ENCODE measurements at places on chromosomes 12 and 14.

- no peak for DNase-seq
Measured at GRCh38 chr12:49979016-49979586, 6.4 kb downstream of the AQP6 start.

GRCh38 chr12:50788561-50788960 is 24.7 kb downstream of the ATF1 start:
- no peak for DNase-seq

- no peak for DNase-seq
Measured at GRCh38 chr12:121107681-121108080, 25.0 kb upstream of the P2RX7 start.

GRCh38 chr14:76672123-76672522 is 89.1 kb upstream of the VASH1 start:
- DNase-seq, result no peak

- DNase-seq, result peak; percentile 63
Measured at GRCh38 chr14:31229638-31230572, 22.3 kb upstream of the HECTD1 start.

GRCh38 chr12:110338754-110339153 is 57.7 kb downstream of the ATP2A2 start:
- DNase-seq, result peak; percentile 41

DNA sequence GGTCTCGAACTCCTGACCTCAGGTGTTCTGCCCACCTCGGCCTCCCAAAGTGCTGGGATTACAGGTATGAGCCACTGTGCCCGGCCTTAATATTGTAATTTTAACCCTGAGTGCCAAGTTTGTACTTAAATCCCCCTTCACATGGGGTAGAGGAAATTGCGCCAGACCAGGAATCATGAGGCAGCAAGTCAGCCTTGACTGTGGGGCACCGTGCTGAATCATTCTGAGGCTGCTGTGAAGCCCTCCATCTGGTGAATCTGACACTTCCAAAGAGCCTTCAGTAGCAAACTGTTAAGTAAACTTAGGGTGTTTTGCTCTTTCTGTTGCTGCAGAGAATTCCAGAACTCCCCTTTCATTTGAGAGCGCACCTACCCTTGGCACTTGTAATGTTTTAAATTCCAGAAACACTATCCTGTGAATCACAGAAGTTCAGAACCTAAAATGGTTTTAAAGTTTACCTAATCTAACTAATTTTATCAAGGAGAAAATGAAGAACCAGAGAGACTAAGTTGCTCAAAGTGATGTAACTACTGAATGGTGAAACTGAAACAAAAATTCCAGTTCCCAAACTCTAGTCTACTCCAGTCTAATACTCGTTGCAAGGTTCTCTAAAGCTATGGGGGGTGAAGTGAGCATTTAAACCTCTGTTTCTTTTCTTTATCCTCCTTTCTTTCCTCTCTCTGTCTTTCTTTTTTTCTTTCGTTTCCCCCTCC is 7.5 kb downstream of the HEBP1 start:
- DNase-seq, result no peak

GRCh38 chr12:118015944-118016343 is 559 bp upstream of the RFC5 start:
- no peak for DNase-seq

- no peak for DNase-seq
Measured at GRCh38 chr12:19964549-19964948, 403.8 kb upstream of the PDE3A start.

DNA sequence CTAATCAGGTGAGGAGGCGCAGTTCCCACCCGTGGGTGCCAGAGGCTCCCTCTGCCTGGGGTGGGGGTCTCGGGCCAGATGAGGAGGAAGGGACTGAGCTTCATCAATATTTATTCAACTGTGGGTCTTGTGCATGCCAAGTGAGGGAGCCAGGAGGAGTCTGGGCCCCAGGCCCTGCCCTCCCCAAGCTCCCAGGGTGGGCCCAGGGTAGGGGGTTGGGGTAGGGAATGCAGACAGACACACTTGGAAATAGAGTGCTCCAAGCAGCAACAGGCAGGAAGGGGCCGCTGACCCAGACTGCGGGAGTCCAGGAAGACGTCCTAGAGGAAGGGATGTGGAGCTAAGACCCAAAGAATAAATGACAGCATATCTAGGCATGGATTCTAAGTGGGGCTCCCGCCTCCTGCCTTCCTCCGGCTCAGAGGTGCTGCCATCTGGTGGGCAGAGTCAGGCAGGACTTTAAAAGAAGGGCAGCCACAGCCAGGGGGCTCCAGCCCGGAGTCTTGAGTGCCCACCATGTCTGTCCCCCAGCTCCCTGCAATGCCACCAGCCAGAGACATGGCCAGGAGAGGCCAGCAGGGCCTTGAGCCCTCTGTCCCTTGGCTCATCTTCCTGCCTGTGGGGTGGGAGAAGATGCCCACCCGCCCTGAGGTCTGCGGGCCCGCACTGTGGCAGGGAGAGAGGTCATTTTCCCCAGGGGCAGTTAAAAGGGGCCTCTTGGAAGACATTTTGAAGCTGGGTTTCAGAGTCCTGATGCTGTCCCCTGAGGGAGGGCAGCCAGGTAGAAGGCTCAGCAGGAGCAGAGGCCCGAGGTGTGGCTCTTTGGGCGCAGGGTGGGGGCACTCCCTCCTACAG is 70.1 kb downstream of the PHETA1 start:
- peak; percentile 48 for DNase-seq

- no peak for DNase-seq
Measured at GRCh38 chr12:10952645-10953044, 13.6 kb upstream of the TAS2R14 start.

GRCh38 chr14:34496679-34497513 is 34.9 kb upstream of the SPTSSA start:
- peak; percentile 22 for DNase-seq

GRCh38 chr12:18171571-18171970 is 81.6 kb upstream of the RERGL start:
- no peak for DNase-seq

DNA sequence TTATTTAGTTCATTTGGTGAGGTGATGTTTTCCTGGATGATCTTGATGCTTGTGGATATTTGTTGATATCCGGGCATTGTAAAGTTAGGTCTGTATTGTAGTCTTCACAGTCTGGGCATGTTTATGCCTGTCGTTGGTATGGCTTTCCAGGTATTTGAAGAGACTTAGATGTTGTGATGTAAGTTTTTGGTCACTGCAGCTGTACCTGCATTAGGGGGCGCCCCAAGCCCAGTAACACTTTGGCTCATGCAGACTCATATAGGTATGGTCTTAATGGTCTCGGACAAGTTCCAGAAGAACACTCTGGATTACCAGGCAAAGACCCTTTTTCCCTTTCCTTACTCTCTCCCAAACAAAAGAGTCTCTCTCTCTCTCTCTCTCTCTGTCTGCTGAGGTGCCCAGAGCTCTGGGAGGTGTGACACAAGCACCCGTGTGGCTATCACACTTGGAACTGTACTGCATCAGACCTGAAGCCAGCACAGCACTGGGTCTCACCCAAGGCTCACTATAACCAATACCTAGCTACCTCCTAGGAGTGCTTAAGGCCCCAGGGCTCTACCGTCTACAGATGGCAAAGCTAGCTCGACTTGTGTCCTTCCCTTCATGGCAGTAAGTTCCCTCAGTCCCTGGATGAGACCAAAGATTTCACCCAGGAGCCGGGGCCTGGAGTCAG is 425.8 kb upstream of the ATXN7L3B start:
- no peak for DNase-seq

DNA sequence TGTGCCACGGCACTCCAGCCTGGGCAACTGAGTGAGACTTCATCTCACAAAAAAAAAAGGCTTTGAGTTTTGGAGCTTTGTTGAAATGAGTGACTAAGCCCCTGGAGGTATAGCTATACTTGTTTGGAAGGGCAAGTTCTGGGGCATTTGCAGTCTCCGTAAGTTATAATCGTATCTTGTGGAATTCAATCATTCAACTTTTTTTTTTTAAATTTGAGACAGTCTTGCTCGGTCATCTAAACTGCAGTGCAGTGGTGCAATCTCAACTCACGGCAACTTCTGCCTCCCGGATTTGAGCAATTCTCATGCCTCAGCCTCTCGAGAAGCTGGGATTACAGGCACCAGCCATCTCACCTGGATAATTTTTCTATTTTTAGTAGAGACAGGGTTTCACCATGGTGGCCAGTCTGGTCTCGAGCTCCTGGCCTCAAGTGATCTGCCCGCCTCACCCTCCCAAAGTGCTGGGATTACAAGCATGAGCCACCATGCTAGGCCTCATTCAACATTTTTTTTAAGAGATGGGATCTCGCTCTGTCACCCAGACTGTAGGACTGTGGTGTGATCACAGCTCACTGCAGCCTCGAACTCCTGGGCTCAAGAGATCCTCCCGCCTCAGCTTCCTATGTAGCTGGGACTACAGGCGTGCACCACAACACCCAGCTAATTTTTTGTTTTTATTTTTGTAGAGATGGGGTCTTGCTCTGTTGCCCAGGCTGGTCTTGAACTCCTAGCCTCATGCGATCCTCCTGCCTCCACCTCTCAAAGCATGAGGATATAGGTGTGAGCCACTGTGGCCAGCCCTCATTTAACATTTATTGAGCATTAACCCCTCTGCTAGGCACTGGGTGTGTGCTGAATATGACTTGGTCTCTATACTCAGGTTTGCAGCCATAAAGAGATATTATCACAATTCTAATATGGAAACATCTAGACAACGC is 133.7 kb upstream of the MAP1LC3B2 start:
- no peak for DNase-seq

All from HAP-1 (cell line).